ENCODE measurements at places on chromosomes 2 and 18.

DNA sequence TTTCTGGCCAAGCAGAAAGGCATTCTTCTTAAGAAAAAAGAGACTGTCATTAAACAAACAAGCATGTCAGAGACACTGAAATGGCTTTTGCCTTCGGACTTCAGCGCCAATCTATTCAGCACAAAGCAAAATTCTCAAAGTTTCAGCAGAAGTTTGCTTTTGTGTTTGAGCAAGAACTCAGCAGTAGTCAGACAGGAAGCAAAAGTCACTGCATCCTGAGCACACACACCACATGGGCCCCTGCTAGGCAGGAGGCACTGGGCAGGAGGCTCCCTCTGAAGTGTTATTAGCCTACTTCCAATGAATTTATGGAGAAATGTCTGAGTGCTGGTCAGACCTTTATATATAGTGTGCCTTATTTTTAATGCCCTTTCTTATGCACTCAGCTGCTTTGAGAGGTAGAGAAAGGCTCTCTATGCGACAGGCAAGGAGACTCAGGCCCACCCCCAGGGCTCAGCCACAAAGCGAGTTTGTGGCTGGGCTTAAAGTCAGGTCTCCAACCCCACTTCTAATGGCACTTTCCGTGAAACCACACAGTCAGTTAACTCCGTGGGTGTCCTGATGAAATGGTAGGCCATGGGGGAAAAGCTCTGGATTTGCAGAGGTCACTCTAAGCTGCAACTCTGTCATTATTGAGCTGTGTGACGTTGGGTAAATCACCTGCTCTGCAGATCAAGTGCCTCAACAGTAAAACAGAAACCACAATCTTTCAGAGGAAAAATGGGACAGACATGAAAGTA lies 161.0 kb upstream of the TMEM200C start:
- no peak for DNase-seq

GRCh38 chr18:40925071-40925541 lies 1029.9 kb upstream of the PIK3C3 start:
- no peak for DNase-seq

DNA sequence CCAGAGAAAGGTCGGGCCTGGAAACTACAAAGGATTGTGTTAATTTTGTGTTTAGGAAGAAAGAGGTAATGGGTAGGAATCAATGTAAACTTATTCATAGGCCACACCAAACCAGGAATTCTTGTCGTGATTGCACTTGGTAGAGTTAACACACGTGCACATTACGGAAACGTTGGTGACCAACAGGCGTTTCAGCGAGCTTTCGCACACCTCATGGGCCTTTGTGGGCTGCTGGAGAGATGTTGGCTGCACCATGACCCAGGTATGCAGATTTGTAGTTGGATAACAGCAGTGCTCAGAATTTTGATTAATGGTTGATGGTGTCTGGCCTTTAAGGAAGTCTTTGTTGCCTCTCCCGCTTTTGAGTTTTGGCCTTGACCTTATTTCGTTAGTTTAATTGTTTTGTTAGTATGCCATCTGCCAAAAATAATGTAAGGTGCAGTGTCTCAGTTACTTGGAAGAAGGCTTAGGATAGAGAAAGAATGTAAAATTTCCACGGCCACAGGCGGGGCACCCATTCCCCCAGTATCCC lies 1.9 kb downstream of the ZNF236 start:
- DNase-seq: no peak

- no peak for DNase-seq
Measured at GRCh38 chr2:143698888-143699570, 569.8 kb downstream of the ARHGAP15 start.

DNA sequence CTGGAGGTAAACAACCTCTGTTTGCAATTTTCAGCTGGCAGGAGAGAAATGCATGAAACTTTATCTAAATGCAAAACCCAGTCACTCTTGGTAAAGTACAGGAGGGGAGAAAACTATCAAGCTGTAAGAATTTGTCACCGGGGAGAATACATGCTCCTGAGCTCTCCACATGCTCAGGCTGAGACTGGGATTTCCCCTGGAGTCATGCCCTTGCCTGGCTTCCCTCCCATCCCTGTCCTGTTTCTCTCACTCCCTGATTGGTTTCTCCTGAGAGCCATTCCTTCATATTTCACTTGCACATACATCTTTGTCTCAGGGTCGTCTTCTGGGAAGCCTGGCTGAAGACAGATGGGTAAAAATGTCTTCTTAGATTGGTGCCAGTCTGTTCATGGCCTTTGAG lies 52.9 kb upstream of the SPATS2L start:
- DNase-seq: no peak

DNA sequence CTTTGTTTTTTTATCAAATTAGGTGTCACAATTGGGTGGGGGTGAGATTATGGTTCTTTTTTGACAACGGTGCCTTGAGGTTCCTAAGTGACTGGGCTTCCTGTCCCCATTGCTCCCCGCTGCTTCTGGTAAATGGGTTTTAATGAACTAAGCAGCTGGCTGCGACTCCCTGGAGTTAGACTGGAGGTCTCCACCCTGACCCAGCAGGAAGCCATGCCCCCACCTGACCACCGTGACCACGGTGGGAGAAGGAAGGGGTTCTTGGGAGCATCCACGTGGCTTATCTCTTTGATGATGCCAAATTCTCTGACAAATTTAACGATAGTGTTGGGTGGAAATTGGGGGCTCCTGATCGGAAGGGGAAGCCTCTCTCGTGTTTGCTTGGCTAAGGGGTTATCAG lies 12.2 kb downstream of the CNDP2 start:
- no peak for DNase-seq

DNA sequence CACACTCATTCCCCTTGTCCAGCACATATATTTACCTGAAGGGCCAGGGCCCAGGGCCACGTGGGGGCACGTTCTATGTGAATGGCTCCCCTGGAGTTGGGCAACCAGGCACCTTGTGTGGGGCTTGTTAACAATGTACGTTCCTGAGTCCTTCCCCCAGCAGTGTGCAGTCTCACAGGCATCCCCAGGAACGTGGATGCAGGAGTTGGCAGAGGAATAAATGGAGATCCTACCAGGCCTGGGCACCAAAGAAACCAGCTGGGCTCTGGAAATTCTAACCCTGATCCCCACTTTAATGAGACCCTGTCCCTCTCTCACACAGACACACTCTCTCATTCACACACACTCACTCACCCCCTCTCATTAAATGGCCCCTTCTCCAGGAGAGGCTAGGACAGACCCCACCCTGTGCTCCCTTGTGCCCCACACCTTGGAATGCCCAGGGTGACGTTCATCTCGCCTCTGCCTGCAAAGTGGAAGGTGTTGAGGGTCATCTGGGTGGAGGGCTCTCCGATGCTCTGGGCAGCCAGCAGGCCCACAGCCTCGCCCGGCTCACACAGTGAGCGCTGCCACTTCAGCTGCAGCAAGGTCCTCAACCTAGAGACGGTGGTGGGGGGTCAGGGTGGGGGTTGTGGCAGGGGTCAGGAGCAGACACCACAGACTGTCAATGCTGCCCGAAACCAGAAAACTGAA lies 65.6 kb downstream of the POLR1A start:
- no peak for DNase-seq

DNA sequence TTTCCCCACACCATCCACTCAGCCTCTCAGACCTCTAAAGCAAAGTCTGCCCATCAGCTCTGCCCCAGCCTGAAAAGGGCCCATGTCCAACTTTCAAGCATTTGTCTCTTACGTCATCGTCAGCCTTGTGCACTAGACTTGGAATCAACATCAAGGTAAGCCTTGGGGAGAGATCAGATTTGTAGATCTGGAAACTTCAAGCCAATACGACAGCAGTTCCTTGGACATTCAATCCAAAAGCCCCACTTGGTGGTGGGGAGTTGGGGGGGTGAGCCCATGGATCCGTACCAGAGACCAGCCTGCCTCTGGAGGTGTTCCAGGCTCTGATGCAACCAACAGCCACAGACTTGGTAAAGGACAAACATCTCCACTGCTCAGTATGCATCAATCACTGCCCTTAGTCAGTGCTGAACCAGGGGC lies 206.8 kb upstream of the MEIS1 start:
- no peak for DNase-seq

DNA sequence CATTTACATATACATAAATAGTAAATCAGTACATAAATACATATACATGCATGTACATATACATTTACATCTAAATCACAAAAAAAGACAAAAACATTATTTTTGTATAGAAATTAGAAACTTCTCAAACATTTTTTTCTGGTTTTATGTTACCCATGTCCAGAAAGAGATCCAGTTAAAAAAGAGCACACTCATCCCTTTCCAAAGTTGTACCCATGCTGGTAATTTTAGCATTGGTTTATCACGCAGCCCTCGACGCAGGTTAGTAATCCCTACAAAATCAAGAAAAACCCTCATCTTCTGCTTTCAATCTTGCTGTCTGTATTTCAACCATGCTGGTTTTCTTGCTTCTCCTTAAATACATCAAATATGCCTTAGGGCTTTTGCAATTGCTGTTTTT lies 10.5 kb downstream of the SCN9A start:
- DNase-seq: no peak

DNA sequence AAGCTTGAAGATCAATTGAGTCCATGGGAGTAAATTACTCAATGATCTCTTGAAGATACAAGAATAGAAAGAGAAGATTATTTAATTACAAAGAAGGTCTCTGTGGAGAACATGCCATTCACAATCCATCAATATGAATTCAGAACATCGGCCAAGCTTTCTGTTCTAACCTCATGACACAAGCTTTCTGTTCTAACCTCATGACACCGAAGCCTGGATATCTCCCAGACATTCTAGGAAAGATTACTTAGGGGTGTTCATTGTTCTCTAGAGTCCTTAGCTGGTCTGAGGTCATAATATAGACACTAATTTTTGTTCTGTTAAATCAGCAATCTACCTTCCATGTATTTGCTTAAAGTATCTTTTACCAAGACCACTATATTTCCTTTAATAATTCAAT lies 95.5 kb downstream of the RDH14 start:
- DNase-seq: no peak

GRCh38 chr18:60936101-60936500 lies 397.1 kb upstream of the CDH20 start:
- no peak for DNase-seq

- DNase-seq: no peak
Measured at GRCh38 chr18:27353273-27353672, 168.2 kb upstream of the CHST9 start.

- DNase-seq: no peak
Measured at GRCh38 chr2:229620759-229621158, 93.6 kb downstream of the DNER start.

DNA sequence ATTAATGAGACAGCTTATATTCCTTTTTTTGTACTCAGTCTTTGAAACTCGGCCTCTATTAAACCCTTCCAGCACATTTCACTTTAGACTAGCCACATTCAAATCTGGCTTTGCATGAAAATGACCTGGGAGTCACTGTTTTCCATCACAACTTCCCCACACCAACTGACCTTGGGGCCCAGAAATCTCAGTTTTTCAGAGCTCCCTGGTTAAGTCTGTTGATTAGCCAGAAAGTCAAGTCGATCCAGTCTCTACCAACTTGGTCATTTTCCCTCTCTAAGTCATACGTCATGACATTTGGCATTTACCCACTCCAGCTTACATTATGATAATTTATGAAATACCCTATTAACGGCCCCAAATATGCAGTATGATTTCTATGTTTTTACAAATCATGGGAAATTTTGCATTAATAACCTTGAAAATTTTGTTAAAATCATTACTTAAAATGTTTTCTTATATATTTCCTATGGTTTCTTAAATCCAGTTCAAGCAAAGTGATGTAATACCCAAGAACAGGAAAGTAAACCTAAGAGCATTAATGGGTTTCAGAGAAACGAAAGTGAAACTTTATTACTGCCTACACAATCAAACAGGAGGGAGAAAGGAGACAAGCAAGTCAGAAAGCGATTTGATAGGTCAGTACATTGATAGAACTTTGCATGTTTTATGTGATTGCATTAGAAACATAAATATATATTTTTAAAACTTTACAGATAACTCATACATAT lies 77.1 kb downstream of the SPATS2L start:
- DNase-seq: no peak

- DNase-seq: no peak
Measured at GRCh38 chr2:84768840-84769239, 112.0 kb downstream of the TRABD2A start.

DNA sequence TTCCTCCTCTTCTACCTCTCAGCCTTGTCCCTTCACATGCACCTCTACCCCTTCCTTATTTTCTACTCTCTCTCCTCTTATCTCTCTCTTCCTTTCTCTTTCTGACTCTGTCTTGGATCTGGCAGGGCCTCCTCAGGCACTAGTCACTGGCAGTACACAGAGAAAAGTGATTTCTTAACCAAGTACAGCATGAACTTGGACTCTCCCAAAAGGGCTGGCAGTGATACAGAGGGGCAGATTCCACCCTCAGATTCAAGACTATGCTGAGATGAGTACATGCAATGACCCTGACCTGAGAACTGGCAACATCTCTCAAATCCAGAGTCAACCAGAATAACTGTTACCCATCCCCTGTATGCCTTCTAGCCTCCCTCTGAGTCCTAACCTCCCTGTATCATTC lies 4.3 kb downstream of the AOX1 start:
- no peak for DNase-seq

GRCh38 chr2:27170581-27171337 lies 22.0 kb downstream of the TCF23 start:
- no peak for DNase-seq

Measured in NCI-H524 treated with DMSO at 0.1 percent for 48 hours (cell line).